ENCODE measurements at places on chromosomes 6 and 20. TPM values are rescaled to one million over a fixed set of nuclear protein-coding genes. Genes with fewer than 3 reads are reported as not detected.

The ASIP gene
- total RNA-seq, result not detected

GRCh38 chr6:150418827-150419594 lies 50.2 kb downstream of the IYD start:
- DNase-seq, result no peak

The IDH3B gene
- 66.7 TPM for total RNA-seq

The PNPLA1 gene
- total RNA-seq, result 0.32 TPM

DNA sequence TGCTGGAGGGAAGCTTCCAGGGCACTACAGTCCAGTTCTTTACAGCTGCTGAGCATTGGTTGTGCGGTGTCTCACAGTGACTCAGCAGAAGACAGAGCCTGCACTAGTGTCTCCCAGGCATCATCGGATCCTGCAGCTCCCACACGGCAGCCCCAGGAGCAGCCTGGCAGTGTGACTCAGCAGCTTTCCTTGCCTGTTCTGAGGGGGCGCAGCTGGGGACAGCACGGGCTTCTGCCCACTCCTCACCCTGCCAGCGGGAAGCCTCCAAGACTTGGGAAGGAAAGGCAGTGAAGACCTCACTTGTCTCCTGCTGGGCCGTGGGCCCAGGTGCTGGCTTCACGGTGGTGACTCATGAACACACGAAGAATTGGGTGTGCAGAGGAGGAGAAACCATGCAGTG lies 165.4 kb downstream of the SYNDIG1 start:
- DNase-seq, result peak; percentile 87

The SCRT2 gene
- total RNA-seq, result not detected

DNA sequence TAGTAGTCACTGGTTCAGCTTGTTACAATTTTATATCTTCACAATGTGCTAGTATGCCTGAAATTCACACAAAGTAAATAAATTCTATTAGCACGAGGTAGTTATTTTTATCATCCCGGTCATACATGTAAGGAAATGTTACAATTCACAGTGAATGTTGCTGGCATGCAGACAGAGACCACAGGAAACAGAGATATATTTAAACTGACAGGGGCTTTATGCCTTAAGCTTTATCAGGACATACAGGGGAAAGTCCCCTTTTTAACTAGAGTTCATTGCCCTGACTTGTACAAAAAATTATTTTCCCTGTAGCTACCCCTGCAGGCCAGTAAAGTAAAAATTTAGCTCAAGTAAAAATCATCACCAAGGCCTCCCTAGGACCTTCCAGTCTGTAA lies 712.0 kb upstream of the NRSN1 start:
- no peak for DNase-seq

The PLCB1 gene
- total RNA-seq, result 16.9 TPM

GRCh38 chr6:128519132-128519930 lies 1.1 kb downstream of the PTPRK start:
- DNase-seq, result no peak

DNA sequence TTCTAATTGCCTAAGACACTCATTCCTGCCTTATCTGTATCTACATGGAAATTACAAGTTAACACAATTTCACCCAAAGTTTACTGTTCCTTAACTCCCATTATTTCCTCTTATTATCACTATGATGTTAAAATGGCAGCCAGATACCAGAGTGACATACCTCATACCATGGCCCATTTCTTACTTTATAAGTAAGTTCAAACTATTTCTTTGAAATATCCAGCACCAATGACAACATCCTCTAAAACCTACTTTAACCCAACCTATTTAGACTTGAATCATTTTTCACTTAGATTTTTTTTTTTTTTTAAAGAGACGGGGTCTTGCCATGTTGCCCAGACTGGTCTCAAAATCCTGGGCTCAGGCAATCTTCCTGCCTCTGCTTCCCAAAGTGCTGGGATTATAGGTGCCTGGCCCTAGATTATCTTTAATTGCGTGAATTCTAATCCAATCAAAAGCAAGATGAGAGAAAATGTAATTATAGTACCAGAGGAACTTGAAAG lies 10.0 kb downstream of the REV3L start:
- DNase-seq, result no peak

GRCh38 chr6:129047834-129048233 lies 164.9 kb downstream of the LAMA2 start:
- no peak for DNase-seq

The CTCFL gene
- 0.16 TPM for total RNA-seq

DNA sequence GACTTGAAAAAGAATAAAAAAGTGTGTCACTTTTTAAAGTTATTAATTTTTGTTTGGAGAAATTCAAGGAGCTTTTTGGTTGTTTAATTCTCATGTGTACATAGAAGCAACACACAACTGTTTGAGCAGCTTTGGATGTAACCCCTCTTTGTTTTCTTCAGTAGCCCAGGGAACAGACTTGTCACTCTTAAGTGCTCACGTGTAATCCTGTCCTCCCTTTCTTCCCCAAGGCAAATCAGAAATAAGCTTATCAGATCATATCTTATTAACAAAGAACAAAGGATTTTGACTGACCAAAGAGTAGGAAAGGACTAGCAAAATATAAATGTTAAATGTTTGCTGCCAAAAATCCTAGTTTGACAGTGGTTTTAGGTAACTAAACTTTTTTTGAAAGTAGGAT lies 7.3 kb upstream of the FLRT3 start:
- DNase-seq, result no peak

DNA sequence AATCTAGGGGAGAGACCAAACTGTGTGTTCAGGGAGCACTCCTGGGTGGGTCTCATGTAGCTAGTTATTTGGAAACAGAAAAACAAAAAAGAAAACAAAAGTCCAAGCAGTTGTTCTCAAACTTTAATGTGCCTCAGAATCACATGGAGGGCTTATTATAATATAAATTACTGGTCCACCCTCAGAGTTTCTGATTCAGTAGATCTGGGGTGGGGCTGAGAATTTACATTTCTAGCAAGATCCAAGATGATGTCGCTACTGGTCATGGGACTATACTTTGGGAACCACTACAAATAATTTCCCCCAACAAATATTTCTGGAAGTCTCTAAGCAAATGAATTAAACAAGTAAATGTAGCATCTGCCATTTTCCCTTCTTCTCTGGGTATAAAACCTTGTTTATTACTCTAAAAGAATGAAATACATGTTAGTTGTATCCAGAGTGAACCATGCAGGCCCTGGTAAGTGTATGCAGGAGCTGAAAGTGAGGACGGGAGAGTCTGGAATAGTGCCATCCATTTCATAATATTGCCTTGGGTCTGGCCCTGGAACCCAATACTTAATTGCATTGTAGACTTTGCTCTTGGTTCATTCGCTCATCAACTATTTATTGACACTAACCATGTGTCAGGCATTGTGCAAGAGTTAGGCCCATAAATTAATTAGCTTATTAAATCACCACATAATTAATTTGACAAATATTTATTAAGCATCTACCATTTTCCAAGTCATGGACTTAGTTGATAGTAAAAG lies 490.8 kb downstream of the EPM2A start:
- DNase-seq, result no peak

DNA sequence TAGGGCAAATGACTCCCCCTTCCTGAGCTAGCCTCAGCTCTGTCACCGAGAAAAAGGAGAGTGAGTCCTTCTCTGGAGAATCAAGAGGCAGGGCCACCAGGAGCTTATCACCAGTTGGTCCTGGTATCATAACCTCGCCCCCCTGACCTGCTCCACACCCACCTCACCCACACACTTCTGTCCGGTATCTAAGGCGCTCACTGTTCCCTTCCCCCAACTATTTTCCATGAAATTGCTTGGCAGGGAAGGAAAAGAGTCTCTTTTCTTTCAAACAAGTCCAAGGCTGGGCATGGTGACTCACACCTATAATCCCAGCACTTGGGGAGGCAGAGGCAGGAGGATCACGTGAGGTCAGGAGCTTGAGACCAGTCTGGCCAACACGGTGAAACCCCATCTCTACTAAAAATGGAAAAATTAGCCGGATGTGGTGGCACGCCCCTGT lies 77.6 kb downstream of the ZMYND8 start:
- DNase-seq, result no peak

The CST4 gene
- not detected for total RNA-seq

GRCh38 chr20:33589059-33589458 lies 73.1 kb upstream of the C20orf144 start:
- no peak for DNase-seq

The SCUBE3 gene
- total RNA-seq, result 0.22 TPM

GRCh38 chr6:40479706-40480105 lies 107.5 kb downstream of the LRFN2 start:
- DNase-seq, result no peak

Data from mesenteric fat pad (tissue), 1 donor.